ENCODE measurements at places on chromosomes 4 and X.

DNA sequence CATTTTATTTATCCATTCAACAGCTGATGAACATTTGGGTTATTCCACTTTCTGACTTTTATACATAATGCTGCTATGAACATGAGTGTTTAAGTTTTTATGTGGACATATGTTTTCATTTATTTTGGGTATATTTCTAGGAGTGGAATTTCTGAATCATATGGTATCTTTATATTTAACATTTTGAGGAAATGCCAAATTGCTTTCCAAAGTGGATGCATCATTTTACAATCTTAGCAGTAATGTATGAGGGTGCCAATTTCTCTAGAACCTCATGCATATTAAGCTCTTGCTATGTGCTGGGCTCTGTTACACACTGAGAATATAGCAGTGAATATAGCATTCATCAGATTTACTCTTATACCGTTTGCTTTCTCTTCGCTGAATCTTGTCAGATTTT lies 983.7 kb downstream of the STIM2 start:
- DNase-seq: no peak

DNA sequence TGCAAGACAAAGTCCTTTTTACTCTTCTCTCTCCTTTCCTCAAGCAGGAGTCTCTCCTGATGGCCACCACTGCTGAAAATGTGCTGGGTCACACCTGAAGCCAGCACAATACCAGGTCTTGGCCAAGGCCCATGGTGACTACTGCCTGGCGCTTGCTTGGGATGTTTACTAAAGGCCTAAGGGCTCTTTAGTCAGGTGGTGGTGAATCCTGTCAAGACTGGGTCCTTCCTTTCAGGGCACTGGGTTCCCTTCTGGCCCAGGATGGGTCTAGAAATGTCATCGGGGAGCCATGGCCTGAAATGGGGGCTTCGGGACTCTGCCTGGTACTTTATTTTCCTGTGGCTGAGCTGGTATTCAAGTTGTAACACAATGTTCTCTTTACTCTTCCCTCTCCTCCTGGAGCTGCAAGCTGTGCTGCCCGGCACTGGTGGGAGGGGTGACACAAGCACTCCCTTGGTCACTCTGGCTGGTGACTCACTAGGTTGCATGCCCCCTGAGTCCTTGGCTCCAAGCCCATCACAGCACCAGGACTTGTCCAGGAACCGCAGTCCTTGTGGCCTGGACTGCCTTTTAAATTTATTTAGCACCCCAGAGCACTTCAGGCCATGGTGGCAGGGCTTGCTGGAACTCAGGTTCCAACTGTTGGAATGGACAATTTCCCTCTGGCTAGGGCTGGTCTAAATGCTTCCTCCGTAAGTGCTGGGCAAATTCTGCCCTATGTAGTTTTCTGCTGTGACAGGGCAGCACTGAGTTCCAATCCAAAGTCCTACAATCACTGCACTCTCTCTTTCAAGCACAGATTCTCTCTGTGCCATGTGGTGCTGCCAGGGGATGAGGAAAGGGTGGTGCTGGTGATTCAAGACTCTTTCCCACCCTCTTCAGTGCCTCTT lies 11.3 kb downstream of the ARL13A start:
- DNase-seq: no peak

GRCh38 chr4:158163941-158164767 lies 8.7 kb downstream of the GASK1B start:
- DNase-seq: no peak

GRCh38 chr4:86896596-86896995 lies 4.4 kb upstream of the C4orf36 start:
- no peak for DNase-seq

GRCh38 chr4:77856152-77856551 lies 6.5 kb upstream of the MRPL1 start:
- DNase-seq: no peak

DNA sequence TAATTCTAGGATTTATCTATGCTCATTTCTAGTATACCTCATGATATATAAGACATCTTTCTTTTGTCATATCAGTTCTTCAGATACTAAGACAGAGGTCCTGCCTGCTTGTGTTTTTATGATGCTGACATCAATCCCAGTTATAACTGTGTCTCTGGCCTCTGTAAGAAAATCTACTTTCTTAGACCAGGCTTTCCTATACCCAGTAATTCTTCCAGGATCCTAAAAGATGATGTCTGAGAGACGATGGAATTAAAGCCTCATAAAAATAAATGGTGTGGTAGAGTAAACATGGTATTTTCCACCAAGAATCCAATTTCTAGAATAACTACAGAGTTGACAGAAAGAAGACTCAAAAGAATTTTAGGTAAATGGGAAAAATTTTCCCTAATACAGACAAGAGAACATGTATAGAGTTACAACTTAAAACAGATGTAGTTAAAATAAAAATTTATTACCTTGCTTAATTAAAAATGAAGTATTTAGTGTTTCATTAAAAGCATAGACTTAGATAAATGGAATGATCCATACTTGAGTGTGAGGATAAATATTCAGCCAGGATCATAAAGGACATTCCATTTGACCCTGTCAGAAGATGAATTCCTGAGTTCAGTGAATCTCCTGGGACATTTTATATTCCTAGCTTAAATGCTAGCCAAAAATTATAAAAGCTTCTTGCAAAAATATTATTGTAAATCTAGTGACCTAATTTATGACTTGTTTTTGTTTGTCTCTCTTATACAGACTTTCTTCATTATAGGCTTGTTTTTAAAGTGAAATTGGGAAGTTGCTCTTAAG lies 137.4 kb downstream of the PDLIM5 start:
- DNase-seq: no peak

DNA sequence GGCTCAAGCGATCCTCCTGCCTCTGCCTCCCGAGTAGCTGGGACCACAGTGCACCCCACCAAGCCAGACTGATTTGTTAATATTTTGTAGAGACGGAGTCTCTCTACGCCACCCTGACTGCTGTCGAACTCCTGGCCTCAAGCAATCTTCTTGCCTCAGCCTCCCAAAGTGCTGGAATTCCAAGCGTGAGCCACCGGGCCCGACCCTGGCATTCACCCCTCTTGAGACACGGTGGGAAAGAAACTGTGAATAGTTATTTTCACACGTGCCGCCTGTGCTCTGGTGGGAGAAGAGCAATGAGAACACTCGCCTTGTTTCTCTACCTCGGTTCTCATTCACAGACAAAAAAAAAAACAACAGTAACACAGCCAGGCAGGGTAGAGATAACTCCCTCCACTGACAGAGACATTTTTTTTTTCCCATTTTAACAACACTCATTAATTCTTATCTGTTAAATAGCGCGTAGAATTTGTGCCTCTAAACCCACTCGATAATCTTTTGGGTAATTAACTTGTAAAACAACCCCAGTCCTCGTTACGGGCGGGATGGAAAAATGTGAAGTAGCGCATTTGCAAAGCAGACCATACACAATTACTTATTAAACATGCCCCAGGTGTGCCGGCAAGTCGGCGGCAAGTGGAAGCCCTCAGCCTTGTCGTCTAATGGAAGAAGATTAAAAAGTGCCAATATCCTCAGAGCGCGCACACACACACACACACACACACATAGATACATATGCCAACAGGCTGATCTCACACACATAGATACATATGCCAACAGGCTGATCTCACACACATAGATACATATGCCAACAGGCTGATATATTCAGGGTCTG lies 103.3 kb downstream of the DHRSX start:
- no peak for DNase-seq

- no peak for DNase-seq
Measured at GRCh38 chr4:69224891-69225290, 10.3 kb upstream of the UGT2B11 start.

GRCh38 chr4:56654238-56654632 lies 26.9 kb downstream of the HOPX start:
- DNase-seq: no peak

DNA sequence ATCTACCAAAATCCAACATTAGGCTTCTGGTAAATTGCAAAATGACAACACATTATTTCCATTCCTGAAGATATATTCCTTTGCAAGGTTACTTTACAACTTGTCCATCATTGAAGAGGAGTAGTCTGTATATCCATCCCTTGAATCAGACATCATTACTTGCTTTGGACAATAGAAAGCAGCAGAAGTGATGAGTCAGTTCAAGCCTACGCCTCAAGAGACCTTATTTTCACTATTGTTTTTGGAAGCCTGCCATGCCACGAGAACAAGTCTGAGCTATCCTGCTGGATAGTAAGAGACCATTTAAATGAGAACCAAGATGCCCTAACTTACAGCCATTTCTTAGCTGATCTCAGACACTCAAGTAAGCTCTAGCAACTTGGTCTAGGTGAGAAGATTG lies 246.0 kb upstream of the HHIP start:
- DNase-seq: no peak

DNA sequence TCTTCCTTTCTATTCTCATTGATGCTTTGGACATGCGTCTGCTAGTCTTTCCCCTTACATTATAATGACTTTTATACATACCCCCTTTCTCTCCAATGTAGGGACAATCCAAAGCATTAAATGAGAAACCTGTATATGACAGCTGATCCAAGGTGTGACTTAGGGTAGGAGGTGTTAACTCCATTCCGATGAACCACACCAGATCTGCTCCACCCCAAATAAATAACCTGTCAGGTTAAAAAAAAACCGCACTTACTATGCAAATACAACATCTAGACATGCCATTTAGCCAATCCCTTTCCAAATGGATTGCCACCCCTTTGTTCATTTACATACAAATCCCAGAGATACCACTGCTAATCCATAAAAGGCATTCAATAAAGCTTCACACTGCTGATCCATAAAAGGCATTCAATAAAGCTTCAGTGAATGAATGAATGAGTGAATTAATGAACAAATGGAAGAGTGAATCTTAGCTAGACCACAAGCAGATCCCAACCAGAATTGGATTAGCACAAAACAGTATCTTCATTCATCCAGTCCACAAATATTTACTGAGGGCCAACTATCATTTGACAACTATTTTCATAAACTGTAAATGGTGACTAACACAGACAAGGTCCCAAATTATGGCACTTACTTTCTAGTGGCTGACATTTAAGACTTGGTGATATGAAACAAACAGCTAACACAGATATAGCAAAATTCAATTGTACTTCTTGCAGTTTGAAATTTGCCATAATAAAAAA lies 158.9 kb upstream of the MAP3K15 start:
- no peak for DNase-seq

DNA sequence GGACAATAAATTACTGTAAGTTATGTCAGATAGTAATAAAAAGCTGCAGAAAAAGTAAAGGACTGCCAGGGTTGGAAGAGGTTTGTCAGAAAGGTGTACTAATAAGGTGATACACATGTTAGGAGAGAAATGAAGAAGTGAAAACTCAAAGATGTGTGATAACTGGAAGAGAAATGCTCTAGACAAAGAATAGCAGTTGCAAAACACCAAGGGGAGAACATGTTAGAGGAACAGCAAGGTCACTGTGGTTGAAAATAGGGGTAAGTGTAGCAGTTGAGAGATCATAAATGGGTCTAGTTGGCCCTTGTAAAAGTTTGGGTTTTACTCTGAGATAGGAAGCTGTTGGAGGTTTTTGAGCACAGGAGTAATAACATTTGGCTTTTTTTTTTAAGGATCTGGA lies 46.9 kb downstream of the HSPA4L start:
- no peak for DNase-seq

DNA sequence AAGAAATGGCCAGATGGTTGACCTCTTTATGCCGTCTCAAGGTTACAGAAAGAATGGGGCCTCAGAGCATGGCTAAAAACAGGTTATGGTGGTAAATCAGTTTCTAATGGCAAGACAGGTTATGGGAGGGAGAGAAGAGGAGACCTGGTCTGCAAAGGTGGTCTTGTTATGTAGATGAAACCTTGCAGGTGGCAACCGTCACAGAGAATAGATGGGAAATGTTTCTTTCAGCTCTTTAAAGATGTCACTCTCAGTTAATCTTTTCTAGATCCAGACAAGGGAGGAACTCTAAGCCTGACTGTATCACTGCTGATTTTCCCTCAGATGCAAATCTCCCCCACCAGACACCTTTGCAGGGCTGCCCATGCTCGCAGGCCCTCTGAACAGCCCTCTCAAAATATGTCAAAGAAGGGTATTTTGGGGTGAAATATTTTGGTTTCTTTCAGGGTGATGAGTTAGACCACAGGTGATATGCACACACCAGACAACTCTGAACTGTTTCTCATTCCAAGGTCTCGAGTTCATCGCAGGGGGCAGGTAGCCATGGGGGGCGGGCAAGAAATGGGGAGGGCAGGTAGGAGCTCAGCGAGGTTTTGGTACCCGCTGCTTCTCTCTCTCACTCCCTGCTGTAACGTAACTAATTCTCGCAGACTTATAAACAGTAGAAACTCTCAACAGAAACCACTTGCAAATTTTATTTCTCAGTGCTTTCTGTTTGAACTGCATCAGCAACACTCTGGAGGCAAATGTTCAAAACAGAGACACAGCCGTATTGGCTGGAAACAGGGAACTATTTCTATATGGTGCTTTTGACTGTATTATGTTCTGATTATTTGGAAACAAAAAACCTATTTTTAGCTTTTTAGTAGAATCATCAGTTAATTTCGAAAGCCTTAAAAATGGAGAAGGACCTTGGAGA lies 32.4 kb downstream of the CASP3 start:
- no peak for DNase-seq

DNA sequence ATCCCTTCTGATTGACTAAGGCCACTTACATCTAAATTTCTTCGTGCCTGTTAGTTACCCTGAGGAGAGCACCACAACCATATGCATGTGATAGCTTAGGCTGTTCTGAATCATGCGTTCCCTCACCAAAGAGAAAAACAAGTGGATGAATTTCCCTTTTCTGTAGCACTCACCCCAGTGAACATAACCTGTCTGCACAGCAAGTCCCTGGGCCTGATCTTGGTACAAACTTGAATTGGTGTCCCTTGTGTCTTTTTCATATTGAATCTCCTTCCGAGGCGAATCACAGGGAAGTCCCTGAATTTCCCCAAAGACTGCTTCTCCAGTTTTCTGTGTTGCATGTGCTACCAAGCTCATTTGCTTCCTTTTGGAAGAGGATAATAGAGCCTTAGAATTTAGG lies 100.4 kb downstream of the KLHL8 start:
- no peak for DNase-seq

GRCh38 chr4:181319629-181320028 lies 923.6 kb upstream of the TENM3 start:
- peak; percentile 33 for DNase-seq

DNA sequence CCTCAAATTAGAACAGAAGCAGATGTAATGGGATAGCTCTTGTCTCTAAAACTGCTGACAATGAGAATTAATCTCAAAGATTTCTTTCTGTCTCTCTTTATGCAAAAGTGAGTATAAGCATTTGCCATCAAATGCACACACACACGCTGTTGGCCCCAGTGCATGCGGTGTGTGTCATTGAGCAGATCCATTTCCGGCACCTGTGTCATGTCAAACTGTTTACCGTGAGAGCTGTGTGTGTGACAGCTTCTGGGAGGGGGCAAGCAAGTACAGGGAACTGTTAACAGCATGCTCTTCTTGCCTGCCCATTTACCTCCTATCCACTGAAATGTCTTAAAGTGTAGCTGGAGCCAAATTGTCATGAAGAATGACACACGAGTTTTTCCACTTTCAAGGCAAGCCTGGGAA lies 297.9 kb upstream of the FAT4 start:
- DNase-seq: no peak

GRCh38 chr4:105461221-105461620 lies 12.6 kb downstream of the PPA2 start:
- DNase-seq: no peak

All from NCI-H1092 treated with DMSO at 0.1 percent for 48 hours (cell line).